ENCODE measurements at places on chromosomes 12 and 14. TPM values are rescaled to one million over a fixed set of nuclear protein-coding genes. Genes with fewer than 3 reads are reported as not detected.

DNA sequence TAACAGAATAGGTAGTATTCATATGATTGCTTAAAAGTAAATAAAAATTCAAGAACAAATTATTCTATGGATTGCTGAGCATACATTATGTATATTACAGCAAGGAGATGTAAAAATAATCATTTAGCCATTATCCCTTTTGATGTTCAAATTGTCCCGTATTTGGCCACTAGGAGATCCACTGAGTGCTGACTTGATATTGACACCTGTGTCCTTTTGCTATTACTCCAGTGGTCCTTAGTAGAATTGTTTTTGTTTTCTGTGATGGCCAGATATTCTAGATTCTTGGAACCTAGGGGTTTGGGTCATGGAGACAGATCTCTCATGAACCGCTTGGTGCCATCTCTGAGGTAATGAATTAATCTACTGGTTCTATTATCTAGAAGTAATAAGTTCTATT, 16.8 kb downstream of the ERO1A start:
- H3K4me1 ChIP-seq = no peaks in the 10 kb centered on the region
- no peak overlapping the region for H3K27ac ChIP-seq
- no peak for DNase-seq
- no peaks in the 10 kb centered on the region for H3K27me3 ChIP-seq

DNA sequence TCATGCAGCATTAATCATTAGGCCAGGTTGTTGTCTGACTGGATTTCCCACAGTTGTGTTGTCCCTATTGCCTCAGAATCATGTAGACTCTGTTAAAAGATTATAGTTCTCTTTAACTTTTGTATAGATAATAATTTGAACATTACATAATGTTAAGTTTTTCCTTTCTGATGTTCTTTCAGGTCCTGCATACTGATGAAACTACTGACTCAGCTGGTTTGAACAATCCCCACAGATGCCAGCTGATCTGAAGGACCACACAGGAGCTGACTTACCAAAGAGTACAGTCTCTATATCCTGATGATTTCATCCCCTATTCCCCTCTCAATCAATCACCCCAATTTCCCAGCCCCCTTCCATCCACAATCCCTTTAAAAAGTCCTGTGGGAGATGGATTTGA, 341.2 kb upstream of the MGAT4C start:
- H3K4me3 ChIP-seq = no peak overlapping the region
- H3K36me3 ChIP-seq = no peaks in the 10 kb centered on the region
- H3K27me3 ChIP-seq = no peaks in the 10 kb centered on the region
- DNase-seq = no peak
- H3K27ac ChIP-seq = no peak overlapping the region

- no peak overlapping the region for H3K27ac ChIP-seq
- H3K4me3 ChIP-seq = no peak overlapping the region
- no peaks in the 10 kb centered on the region for H3K36me3 ChIP-seq
Measured at GRCh38 chr12:93939641-93940325, 208.6 kb upstream of the PLXNC1 start.

DNA sequence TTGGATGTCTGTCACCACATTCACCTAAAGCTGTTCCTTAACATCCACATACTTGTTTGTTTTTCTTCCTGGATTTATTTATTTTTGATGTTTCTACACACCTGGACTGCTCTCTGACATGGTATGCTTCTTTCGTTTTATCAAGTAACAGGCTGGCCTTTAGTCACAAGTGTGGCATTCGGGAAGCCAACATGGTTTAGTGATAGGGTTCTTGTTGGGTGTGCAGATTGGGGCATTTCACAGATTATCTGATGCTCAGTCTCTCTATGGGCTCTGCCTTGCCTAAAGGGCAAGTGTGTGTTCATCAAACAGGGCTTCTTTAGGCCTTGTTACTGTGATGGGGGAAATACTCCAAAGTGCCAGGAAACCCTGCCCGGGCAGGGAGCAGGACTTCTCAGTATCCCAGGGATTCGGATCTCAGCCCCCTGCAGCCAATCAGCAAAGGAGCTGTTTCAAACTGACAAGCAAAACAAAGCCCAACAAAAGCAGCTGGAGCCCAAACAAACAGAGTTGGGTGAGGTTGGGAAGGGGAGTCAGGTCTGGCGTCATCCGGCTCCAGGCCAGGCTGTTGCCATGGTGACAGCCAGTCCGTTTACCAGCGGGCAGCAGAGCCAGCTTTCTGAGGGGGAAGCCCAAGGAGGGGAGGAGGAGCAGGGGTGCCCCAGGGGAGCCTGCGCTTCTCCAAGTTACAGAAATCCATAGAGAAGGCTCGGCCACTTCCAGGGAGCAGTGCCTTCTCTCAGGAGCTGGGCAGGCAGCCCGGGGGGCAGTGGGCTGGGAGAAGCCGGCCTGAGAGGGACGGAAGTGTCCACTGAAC, 31.9 kb downstream of the FOS start:
- no peaks in the 10 kb centered on the region for H3K36me3 ChIP-seq
- no peak overlapping the region for H3K4me3 ChIP-seq
- H3K27ac ChIP-seq = peak overlapping the region; percentile 73
- H3K27me3 ChIP-seq = no peaks in the 10 kb centered on the region
- peaks cover 3% of the 10 kb centered on the region for H3K4me1 ChIP-seq

DNA sequence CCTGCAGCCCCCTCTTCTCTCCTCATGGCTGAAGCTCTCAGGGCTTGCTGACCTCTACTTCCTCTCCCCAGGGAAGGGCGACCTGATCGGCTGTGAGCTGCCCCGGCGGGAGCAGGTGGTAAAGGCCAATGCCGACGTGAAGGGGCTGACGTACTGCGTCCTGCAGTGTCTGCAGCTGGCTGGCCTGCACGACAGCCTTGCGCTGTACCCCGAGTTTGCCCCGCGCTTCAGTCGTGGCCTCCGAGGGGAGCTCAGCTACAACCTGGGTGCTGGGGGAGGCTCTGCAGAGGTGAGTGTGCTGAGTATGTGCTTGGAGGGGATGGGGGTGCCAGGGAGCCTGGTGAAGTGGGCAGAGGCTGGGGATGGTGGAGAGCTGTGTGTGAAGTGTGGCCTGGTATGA, 13.7 kb downstream of the MCRS1 start:
- peaks cover 24% of the 10 kb centered on the region for H3K36me3 ChIP-seq
- DNase-seq = no peak
- H3K4me1 ChIP-seq = peaks cover 7% of the 10 kb centered on the region
- no peak overlapping the region for H3K27ac ChIP-seq
- peaks cover 3% of the 10 kb centered on the region for H3K27me3 ChIP-seq

DNA sequence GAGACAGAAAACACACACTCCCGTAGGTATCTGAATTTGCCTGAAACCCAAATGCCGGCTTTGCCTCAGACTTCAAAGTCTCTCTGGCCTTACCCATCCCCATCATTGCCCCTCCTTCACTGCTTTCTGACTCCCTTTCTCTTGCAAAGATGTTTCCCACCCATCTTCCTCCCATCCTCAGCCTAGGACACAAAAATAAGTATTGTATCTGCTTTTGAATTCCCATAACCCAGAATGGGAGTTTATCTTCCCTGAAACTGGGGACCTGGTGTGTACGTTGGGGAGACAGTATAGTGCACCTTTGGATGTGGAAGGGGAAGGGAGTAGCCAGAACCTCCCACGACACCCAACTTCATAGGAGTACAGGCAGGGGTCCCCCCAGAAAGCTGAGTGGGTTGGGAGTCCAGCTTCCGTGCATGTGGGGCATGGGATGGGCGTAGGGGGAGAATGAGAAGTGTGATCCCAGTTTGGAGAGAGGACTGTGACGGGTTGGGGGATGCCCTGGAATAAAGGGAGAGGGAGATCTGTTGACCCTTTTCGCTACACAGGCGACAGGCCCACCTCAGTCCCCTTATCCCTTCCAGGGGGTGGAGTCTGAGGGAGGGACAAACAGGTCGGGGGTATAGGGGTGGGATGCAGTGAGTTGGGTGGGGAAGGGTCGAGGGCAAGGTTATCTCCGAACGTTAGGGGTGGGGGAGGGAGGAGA, 488 bp upstream of the KIF5A start:
- H3K4me3 ChIP-seq = peak overlapping the region; percentile 81
- H3K27me3 ChIP-seq = peaks cover 32% of the 10 kb centered on the region
- peaks cover 12% of the 10 kb centered on the region for H3K36me3 ChIP-seq
- DNase-seq = peak; percentile 49
- H3K27ac ChIP-seq = no peak overlapping the region
- peaks cover 4% of the 10 kb centered on the region for H3K4me1 ChIP-seq

The P2RX2 gene
- 0.97 TPM for total RNA-seq
